ENCODE measurements at places on chromosomes 12 and 14.

DNA sequence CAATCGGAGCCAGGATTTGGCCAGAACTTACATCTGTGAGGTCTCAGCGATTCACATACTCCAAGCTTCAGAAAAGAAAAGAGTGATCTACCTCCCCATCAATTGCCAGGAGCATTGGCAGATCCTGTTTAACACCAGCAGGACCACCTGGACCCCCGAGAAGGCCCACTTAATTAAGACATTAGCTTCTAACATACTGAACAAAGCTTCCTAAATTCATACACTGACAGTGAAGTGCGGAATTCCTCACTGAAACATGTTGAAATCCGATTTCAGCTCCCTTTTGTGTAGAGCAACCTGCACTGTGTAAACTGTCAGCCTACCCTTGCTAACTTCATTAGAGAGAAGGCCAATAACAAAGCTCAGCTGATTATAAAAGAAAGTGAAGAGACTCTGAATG, 274.0 kb downstream of the NOVA1 start:
- DNase-seq = no peak

- DNase-seq = no peak
Measured at GRCh38 chr14:102982852-102983470, 60.5 kb downstream of the AMN start.

GRCh38 chr14:87030197-87030596, 962.8 kb downstream of the GALC start:
- DNase-seq = no peak

DNA sequence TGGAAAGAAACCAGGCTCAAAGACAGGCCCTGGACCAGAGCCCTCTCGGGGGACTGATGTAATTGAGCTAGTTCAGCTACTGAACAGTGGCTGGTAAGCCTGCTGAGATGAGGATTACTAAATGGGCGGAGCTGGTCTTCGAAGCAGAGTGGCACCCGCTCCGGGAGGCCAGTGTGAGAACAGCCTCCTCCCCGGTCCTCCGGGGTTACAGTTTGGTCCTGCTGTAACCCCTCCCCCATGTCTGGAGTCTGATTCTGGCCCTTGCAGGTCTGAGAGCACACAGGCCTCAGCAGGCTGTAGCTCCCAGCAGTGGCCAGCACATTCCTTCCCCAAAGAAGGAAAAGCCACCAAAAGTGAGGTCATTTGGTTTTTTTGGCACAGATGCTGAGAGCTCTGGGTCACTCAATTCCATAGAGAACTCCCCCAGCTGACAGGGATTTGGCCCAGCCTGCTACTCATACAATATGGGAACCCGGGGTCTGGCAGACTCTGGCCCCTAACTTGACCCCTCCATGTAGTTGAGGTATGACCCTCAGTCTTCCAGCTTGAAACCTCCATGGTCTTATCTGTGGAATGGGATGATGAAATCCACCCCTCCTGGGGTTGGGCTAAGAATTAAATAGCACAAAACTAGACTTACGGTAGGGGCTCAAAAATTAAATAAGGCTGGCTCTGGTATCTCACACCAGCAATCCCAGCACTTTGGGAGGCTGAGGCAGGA, 39.0 kb downstream of the ACTN1 start:
- DNase-seq = no peak

- no peak for DNase-seq
Measured at GRCh38 chr14:51880835-51881580, 20.6 kb downstream of the GNG2 start.

- no peak for DNase-seq
Measured at GRCh38 chr14:35155962-35156361, 33.6 kb downstream of the PRORP start.

DNA sequence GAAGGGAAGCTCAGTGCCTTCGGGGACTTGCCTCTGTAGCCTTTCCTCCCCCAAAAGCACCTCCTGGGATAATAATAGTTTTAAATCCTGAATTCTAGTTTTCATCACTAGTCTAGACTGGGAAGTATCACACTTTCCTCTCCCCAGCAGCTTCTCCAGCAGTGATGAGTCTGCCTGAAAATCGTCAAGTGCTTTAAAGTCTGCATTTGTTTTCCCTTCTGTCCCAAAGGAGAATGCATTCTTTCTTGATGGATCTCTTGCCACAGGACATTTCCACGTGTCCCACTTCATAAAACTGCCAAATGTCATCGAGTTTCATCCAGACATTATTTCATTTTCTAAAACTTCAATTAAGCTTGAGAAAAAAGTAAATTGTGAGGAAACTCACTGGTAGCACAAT, 15.0 kb downstream of the CSRP2 start:
- no peak for DNase-seq

Measured in activated CD8-positive, alpha-beta memory T cell treated with anti-CD3 and anti-CD28 coated beads, Interleukin-2, amount 50 U/mL, for 48 hours (primary cell).